ENCODE measurements at places on chromosomes 1 and 21.

DNA sequence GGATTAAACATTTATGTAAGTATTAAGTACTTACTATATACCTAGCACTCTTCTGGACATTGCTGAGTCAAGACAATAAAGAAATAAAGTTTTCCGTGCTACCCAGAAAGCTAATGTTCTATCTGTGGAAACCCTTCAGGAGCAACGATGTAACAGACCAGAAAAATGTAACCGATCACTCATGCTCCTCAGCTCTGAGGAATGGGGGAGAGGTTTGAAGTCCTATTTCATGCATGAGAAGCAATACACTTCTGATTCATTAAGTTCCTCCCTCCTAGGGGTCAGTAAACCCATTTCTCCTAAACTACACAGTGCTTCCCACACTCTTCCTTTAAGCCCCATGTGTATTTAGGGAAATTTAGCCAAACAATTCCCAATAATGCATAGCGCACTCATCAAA, 25.6 kb upstream of the KAZN start:
- DNase-seq = no peak

GRCh38 chr1:171140401-171140800, 44.7 kb upstream of the FMO2 start:
- no peak for DNase-seq

DNA sequence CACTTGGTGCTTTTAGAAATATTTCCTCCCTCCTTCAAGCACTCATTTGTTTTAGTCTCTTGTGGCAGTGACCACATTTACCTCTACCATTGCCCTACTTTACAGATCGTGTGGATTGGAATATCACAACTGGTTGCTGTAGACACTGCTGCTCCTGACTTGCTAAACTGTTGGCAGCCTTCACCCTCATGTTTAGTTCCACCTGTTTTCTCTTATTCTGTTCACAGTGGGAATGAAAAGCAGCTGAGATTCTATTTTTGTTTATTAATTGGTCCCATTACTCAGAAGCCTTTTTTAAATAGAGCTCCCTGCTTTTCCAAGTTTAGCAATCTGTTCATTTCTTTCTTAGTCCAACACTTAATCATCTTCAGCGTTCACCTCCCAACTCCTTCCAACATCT, 308.9 kb downstream of the RWDD3 start:
- no peak for DNase-seq

DNA sequence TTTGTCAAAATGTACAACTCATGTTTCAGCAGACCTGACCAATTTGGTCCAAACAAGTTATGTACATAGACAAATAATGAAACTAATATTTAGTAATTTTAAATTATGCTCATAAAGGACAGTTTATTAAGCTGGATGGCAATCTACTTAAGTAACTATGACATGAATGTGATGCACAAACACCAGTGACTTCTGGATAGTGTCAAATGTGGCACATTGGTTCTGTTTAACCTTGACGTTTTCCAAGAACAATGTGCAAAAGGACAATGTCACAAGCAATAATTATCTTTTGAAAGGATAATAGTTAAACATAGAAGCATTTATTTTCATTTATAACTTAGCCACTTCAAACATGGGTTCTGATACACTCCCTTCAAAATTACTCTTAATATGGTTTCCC, 80.0 kb downstream of the TRIM33 start:
- no peak for DNase-seq

DNA sequence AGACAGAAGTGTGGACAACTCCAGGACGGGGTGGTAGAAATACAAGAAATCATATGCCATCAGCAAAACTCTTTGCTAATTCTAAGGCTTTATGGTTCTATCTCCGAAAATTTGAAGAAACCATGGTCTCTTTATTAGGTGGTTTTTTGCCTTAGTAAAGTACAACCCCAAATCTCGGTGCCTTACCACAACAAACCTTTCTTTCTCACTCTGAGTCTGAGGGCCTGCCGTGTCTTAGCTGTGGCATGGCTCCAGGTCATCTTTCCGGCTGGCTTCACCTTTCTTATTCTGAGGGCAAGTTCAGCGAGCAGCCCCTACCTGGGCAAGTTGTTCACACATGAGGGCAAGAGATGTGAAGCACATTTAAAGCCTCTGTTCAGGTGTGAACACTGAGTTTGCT, 280.6 kb downstream of the TTLL7 start:
- DNase-seq = no peak

GRCh38 chr1:167984886-167985489, 48.1 kb upstream of the MPC2 start:
- DNase-seq = no peak

- no peak for DNase-seq
Measured at GRCh38 chr21:26112127-26112742, 58.3 kb downstream of the APP start.

GRCh38 chr1:206112600-206113301, 4.4 kb downstream of the AVPR1B start:
- DNase-seq = no peak

DNA sequence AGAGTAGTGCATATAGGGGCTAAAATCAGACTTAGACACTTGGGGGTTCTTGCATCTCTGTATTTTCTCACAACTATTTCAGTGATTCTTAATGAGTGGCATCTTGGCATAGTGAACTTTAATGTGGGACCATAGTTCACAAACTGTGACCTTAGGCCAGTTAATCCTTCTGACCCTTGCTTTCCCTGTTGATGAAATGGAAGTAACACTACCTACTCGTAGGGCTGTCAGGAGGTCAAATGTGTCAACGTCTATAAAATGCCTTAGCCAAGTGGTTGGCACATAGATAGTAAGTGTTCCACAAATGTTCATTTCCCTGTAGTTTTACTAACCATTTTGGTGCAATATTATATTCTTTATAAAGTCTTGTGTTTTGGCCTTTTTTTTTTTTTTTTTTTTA, 49.4 kb downstream of the DYRK1A start:
- no peak for DNase-seq

DNA sequence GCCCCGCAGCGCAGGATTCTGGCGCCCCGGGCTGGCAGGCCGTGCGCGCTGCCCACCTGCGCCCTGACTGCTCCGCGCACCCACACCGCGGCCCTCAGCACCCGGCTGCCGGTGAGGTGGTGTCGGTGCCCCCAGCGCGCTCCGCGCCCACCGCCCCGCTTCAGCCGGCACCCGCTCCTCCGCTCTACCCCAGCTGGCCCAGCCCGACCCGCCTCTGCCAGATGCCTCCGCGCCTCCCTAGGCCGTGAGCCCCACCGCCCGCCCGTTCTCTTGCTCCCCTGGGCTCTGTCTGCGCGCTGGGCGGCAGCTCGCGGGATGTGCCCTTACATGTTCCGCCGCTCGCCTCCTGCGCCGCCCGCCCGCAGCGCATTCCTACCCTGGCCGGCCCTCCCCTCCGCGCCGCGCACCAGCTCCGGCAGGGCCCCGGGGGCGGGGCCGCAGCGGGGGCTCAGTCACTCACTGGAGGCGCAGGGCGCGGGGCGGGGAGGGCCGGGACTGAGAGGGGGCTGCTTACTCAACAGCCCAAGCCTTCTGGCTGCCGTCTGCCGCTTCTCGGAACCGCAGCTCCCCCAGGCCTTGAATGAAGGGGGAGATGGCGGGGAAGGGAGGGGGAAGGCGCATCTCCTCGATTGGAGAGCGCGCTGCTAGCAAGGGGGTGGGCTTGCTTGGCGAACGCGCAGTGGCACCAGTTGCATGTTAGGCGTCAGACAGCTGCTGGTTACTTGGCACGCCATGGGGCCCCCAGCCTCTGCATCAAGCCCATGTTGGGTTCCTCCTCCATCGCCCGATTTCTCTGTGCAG, at the start of gene PHLDA3:
Gene PHLDA3, minus strand, starts transcription at position 345 of the 801 bp plus-strand sequence. CDS start 402 bp downstream, outside the sequence.
- DNase-seq = no peak

GRCh38 chr1:246579818-246580217, 13.6 kb downstream of the CNST start:
- no peak for DNase-seq

- DNase-seq = no peak
Measured at GRCh38 chr1:181413195-181413815, 70.0 kb upstream of the CACNA1E start.

- DNase-seq = peak; percentile 76
Measured at GRCh38 chr1:2199042-2199810, 4.7 kb upstream of the FAAP20 start.

DNA sequence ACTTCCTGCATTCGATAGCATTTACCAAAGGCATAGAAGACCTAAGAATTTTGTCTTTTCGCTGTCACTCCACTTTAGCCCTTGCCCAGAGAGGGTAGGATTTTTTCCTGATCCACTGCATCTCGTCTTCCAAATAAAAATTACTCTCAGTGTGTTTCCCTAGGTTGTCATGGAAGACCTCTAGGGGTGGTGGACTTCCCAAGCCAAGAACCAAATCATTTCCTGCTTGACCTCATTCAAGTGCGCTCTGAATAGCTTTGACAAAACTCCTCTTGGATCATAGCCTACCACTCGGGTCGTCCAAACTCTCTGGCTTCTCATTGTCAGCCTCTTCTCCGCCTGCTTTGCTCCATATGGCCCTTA, 431 bp upstream of the C1orf52 start:
- DNase-seq = no peak

DNA sequence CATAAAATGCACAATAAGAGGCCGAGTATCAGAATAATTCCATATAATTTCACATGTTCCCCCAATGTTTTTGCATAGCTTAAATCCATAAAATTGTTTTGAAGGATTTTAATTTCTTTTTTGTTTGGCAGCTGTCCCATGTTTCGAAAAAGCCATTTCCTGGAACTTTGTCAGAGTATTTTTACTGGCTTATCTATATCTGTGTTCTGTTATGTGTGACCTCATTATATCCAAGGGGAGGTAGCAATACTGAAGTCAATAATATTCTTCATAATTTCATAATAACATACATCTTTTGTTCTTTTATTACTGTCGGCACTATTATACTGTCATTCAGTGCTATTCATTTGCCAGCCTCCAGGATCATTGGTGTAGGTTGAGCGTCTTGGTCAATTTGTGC, 9.4 kb upstream of the BACH1 start:
- no peak for DNase-seq

DNA sequence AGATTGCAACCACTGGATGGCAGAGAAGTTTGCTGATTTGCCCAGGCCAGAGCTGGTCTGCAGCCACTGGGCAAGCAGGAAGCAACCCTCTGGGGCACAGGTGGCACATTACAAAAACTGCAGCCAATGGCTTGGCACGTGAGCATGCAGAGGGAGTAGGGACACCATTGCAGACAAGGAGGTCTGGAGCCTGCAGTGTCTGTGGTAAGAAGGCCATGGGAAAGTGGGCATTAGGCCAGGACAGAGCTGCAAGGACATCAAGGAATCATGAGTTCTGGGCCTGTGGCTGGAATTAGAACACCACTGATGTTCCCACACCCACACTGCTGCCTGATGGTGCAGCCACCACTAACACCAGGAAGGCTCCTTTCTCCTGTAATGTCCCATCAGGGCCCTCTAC, 113.0 kb downstream of the TSEN15 start:
- DNase-seq = no peak

DNA sequence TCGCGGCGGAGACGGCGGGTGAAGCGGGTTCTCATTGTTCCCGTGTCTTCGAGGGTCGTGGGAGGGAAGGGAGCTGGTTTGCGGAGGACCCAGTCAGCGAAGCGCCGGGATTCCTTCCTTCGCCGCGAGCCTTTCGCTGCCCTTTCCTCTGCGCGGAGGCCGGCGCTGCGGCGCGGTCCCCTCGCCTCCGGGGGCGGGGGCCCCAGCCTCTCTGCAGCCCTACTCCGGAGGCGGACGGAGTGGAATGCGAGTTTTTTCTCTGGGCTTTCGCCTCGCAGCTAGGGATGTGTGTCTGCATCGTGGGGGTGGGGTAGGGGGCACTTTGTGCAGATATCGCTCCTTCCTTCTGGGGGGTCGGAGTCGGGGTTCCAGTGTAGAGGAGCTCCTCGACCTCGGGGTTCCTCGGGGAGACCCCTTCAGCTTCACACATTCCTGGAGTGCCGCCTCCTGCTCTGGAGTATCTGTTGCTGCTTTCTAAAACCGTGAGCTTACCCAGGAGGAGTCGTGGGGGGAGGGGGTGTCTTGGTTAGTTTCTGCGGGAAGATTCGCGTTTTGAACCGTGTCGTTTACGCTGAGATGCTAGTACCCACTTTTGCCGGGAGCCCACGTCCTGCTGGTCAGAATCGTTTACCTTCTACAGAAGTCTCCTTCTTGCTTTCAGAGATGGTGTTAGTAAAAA, 595 bp downstream of the RNF2 start:
- no peak for DNase-seq

- no peak for DNase-seq
Measured at GRCh38 chr1:67190942-67191341, 24.7 kb downstream of the IL23R start.

- no peak for DNase-seq
Measured at GRCh38 chr1:240338837-240339236, 247.2 kb downstream of the FMN2 start.

GRCh38 chr1:21946836-21947587, 9.9 kb upstream of the HSPG2 start:
- no peak for DNase-seq

DNA sequence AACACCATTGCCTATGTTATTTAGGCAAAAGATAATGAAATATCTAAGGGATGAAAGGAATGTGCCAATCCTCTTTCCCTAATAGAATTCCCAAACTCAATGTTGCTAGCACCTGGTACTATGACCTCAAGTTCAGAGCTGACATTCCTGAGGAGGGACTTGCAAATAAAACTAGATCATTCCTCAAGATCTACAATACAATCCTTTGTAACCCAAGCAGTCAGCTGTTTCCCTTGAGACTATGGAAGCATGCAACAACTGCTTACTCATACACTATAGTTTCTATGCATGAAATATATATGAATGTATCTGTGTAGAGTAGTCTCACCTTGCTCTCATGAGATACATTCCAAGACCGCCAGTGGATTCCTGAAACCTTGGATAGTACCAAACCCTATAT, 65.0 kb downstream of the ABL2 start:
- DNase-seq = no peak

- no peak for DNase-seq
Measured at GRCh38 chr21:33301632-33302002, 23.2 kb upstream of the IFNAR1 start.

DNA sequence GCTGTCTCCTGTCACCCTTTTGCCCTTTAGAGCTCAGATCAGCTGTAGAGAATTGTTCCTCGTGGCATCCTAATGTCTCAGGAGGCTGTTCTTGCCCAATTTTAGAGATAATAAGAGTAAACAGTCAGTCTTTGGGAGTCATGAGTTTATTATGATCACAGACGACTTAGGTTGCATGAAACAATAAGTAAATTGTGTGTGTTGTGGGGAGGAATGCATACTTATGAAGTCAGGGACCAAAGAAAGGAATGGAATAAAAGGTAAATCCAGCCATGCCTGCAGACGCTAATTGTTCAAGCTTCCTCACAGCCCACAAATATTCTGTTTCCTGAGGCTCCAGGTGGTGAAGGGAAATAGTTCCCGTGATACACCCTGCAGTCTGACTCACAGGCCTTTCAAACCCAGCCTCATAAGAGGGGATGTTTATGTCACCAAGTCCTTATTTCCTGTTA, 897 bp downstream of the EPHX4 start:
- DNase-seq = no peak

DNA sequence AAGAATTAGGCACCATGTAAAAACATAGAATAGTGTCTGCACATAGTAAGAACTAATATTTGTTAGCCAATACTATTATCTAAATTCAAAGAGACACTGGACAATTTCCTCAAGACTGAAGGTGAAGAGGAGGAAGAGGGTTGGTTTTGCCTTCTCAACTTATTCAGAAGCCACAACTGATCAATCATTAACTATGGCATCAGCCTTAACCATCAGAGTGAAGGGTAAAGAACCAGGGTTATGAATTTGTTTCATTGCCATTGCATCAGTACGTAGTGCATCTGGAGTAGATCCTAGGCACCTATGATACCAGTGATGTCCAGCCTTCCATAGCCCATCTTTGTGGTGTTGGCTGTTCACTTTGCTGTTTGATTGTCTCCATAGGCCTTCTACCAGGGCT, 421.7 kb upstream of the DEPDC1 start:
- no peak for DNase-seq

- DNase-seq = no peak
Measured at GRCh38 chr1:10691740-10692125, 104.7 kb downstream of the CASZ1 start.
